Prostate gland (tissue), 2 donors: ENCODE measurements at places on chromosomes 7 and 10.

- no peaks in the 10 kb centered on the region for H3K27me3 ChIP-seq
- H3K36me3 ChIP-seq = no peaks in the 10 kb centered on the region
- no peak overlapping the region for H3K4me3 ChIP-seq
- DNase-seq = no peak
- no peak overlapping the region for H3K27ac ChIP-seq
Measured at GRCh38 chr10:100359030-100359432, 12.0 kb downstream of the SCD start.

DNA sequence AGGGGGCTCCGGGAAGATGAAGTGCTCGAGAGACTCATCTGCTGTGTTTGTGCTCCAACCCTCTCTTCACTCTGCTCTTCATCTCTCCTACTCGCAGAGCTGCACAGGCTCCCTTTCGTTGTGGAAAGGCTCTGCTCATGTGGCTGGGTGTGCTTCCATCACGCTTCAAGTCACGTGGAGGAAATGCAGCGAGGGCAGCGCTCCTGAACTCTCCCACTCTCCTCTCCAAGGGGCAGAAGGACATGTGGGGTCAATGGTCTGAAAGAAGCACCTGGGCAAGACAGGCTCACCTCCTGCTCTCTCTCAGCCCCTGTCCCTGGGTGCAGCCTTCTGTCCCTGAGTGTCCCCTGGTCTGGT lies 72.6 kb downstream of the USP6NL start:
- no peaks in the 10 kb centered on the region for H3K36me3 ChIP-seq
- no peak overlapping the region for H3K27ac ChIP-seq
- H3K4me3 ChIP-seq = no peak overlapping the region

DNA sequence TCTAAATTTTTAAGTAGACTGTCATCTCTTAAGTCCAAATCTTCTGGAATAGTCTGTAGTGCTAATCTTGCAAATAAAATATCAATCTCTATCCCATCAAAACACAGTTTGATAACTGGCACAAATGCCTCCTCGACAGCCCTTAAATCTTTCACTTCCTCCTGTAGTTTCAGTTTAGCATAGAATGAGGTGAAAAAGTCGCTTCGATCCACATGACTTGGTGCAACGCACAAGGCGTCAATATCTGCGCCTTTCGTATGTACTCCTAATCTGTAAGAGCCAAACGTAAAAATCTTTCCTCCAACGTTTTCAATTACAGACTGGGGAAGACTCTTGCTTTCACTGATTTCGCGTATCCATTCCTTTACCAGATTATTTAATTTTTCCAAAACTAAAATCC lies 603 bp downstream of the PAPOLB start:
- H3K4me3 ChIP-seq = peak overlapping the region; percentile 27
- no peak for DNase-seq
- H3K27me3 ChIP-seq = no peaks in the 10 kb centered on the region
- no peaks in the 10 kb centered on the region for H3K4me1 ChIP-seq

- H3K27ac ChIP-seq = peak overlapping the region; percentile 85
- H3K4me3 ChIP-seq = peak overlapping the region; percentile 64
- no peaks in the 10 kb centered on the region for H3K27me3 ChIP-seq
Measured at GRCh38 chr7:27154901-27155815, 1.3 kb downstream of the HOXA7 start.

DNA sequence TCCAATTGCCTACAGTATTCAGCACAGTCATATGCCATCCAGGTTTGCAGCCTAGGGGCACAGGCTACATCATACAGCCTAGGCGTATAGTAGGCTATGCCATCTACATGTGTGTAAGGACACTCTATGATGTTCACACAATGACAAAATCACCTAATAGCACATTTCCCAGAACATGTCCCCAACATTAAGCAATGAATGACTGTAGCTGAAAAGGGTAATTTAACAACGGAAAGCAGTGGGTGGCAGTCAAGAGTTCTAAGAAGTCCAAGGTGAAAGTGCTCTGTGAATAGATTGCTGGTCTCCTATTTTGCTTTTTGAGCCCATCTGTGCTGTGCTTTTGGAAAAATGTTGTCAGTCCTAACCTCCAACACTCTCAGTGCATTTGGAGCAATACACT lies 162.6 kb downstream of the KLF6 start:
- H3K27me3 ChIP-seq = no peaks in the 10 kb centered on the region
- no peak for DNase-seq
- H3K4me1 ChIP-seq = no peaks in the 10 kb centered on the region
- H3K4me3 ChIP-seq = no peak overlapping the region

DNA sequence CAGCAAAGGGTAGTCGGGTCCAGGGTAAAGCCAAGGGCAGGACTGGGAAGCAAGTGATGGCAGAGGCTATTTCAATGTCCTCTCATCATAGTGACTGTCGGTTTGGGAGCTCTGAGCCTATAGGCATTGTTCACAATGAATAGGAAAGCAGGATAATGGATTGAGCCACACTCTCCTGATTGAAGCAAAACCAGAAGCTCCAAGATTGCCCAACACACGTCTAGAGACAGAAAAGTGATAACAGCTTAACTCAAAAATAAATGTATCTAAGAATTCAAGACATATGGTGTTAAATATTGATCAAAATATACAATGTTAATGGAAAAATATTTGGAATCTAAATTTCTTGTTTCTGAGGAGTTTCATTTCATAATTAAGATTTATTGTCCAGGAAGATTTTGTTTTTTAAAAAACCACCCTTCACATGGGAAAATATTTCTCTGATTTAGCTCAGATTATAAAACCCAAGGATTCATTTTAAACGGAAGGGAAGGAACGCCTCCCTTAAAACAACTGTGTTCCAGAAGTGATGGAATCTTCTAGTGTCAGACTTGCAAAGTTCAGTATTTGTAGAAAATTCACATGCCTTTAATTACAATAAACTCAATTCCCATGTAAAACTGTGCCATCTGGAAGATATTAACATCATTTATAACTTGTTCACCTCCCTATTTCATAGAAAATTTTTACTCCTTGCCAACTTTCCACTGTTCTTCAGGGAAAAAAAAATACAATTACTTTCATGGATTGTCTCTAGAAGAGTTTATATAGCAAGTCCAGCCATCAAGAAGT lies 54.5 kb downstream of the NRP1 start:
- no peak overlapping the region for H3K4me3 ChIP-seq
- no peak for DNase-seq
- no peak overlapping the region for H3K27ac ChIP-seq
- H3K36me3 ChIP-seq = no peaks in the 10 kb centered on the region

GRCh38 chr10:45135443-45136198 lies 134.9 kb downstream of the ZNF22 start:
- no peaks in the 10 kb centered on the region for H3K36me3 ChIP-seq
- no peak for DNase-seq
- no peaks in the 10 kb centered on the region for H3K4me1 ChIP-seq
- no peak overlapping the region for H3K27ac ChIP-seq
- no peaks in the 10 kb centered on the region for H3K27me3 ChIP-seq
